ENCODE measurements at places on chromosomes 16 and 17.

- no peak for DNase-seq
These were observed 22.8 kb downstream of the RSPRY1 start for GRCh38 chr16:57208926-57209325.

GRCh38 chr17:81244358-81245023 lies 5.4 kb downstream of the NDUFAF8 start:
- no peak for DNase-seq

- DNase-seq = peak; percentile 42
These were observed 1304.7 kb downstream of the CDH8 start for GRCh38 chr16:60731329-60732050.

DNA sequence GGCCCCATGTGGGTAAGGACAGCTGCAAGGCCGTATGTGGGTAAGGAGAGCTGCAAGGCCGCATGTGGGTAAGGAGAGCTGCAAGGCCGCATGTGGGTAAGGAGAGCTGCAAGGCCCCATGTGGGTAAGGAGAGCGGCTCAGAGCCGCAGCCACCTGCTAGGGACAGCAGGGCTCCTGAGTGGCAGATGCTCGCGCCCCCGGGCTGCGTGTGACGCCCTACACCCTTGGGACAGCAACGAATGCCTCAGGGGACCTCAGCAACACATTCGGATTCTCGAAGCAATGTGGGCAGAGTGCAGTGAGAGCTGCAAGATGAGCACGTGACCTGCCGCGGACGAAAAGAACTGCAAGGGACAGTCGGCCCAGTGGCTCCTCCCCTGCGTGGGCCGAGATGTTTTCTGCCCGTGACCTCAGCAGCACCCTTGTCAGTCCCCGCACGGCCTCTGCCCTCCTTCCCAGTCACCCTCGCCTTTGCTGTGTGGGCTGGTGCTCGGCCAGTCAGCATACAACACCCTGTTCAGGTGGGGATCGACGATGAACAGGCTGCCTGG lies 9.6 kb upstream of the SLC38A8 start:
- no peak for DNase-seq

DNA sequence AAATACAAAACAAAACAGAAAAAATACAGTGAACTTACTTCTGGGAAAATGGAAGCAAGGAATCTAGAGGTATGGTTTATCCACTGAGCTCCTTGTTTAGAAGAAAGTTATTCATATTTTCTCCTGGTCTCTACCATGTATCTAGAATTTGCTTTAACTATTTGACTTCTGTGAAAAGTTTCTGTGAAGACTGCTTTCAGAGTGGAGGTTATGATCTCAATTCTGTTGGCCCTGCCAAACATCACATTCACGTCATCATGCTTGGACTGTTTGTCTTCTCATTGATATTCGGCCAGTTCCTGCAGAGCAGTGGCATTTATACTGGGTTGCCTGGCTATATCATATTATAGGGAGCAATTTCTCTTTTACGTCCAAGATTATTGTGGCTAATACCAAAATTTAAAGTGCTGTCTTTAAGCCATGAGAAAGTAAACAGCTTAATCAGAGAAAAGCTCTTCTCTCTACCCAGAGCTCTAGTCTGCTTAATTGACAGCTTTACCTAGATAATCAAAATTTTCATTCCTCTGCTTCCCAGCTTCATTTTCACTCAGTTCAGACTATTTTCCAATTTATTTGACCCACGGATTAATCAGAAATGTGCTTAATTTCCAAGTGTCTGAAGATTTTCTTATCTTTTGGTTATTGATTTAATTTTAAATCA lies at the start of gene ABCA8:
Gene ABCA8, minus strand, starts transcription at position 212 of the 661 bp plus-strand sequence. CDS start 13,358 bp downstream, outside the sequence.
- peak; percentile 42 for DNase-seq

DNA sequence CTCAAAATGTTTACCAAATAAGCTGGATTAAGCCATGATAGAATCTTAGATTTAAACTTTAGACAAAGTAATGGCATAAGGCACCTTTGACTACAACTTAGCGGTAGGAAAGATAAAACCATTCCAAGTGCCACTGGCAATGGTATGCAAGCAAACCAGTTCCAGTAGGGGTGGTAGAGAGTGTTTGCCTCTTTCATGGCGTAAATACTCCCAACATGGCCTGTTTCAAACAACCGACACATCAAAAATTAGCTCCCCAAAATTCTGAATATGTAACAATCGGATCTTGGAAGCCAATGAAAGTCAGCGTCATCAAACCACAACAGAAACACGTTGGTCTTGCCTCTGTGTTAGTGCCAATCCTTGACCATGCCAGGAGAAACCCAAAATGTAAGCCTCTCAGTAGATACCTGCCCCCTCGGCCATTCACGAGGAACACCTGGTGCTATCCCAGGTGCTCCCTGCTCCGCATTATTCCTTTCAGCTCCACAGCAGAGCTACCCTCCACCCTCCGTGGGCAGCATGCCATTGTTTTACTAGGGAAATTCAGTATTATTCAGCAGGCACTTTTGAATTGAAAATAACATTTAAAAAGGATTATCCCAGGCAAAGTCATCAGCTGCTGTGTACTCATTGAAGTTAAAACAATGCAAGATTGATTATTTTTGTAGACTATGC lies 307.8 kb upstream of the CDH11 start:
- no peak for DNase-seq

DNA sequence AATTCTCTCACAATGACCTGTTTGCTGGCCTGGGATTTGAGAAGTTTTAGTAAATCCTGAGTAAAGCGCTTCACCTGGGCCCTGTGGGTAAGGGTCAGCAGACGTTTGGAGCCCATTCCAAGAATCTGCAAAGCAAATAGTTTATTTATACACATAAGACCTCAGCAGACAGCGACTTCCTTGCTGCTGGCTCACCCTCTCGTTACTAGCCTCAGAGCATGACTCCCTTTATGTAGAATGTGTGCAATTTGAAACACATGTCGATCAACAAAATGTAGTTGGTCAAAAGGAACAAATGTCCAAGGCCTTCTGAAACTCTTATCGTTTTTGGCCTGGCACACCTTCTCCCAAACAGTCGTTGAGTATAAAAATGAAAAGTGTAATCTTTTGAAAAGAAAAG lies 31.3 kb downstream of the MARF1 start:
- DNase-seq = peak; percentile 25

- DNase-seq = no peak
These were observed 500.4 kb upstream of the PSMD7 start for GRCh38 chr16:73796241-73796640.

DNA sequence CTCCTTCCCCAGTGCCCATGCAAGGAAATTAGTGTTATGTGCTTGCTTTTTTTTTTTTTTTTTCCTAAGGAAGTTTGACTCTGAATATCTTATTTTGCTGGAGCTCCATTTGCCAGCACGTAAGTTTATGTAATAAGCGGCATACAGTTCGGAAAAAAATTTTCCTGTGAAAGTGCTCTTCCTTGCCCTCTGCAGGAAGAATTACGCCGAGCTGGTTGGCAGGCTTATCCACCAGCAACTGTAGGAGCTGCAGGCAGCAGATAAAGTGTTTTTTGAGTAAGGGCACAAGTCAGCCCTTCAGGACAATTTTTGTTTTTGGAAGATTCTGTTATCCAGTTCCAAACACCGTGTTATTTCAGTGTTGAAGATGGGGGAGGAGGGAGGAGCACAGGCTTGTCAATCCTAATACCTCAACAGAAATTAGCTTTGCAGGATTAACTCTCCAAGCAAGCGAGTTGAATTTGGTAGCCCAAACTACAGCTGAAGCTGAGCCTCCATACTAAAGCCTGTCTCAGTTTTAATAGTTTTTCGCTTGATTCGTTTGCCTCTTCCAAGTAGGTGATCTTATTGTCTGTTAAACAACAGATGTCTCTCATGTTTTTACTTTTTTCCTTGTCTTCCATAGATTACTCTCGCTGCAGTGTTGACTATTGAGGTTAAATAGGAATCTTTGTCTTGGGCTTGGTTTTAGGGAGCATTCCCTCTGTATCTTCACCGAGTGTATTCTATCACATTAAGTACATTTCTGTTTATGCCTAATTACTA lies 1.1 kb downstream of the SPECC1 start:
- peak; percentile 66 for DNase-seq

DNA sequence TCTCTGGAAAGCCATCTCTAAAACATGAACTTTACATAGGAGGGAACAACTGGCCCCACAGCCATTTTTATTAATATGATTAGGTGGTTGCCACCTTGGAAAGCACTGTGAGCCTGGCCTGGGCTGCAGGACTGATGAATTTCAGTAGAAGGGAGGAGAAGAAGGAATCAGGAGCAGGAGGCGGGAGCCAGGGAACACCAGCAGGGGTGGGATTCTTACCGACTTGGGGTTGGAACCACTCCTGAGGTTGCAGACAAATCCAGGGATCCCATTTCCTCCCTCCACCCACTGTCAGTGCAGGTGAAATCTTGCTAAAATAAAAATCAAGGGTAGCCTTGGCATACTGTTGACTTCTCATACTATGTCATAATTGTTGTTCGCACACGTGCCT lies 16.9 kb upstream of the MAP3K14 start:
- no peak for DNase-seq

DNA sequence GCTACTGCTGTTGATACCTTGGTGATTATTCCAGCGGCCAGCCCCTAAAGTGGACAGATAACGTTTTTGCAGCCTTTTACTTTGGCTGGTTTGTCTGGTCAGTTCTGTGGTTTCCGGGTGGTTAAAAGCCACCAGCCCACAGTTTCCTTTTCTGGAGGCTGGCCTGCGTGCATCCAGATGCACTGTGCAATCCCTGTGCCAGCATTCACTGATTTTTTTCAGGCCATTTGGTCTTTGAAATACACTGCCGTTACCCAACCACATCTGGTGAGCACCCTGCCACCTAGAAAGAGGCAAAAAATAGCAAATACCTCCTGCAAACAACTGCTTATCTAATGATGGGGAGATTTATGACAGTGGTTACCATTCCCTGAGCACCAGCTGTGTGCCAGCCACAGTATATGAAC lies 797 bp downstream of the NUDT7 start:
- peak; percentile 84 for DNase-seq

DNA sequence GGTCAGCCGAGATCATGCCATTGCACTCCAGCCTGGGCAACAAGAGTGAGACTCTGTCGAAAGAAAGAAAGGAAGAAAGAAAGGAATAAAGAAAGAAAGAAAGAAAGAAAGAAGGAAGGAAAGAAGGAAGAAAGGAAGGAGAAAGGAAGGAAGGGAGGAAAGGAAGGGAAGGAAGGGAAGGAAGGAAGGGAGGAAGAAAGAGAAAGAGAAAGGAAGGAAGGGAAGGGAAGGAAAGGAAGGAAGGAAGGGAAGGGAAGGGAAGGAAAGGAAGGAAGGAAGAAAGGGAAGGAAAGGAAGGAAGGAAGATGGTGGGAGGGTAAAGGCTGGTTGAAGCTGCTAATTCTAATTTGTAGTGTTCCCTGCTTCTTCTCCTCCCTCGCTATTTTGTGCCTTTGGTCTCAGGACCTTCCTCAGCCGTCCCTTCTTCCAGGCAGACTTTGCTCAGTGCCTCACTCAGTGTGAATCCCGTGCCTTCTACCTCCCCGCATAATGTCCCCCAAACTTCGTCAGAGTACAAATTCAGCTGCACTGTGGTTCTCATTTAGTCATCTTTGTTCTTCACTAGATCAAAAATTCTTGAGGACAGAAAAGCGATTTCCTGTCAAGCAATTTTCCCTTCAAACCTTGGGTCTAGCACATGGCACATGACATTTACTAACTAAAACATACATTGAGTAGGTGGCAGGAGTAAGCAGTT lies 31.1 kb upstream of the PAFAH1B1 start:
- no peak for DNase-seq

DNA sequence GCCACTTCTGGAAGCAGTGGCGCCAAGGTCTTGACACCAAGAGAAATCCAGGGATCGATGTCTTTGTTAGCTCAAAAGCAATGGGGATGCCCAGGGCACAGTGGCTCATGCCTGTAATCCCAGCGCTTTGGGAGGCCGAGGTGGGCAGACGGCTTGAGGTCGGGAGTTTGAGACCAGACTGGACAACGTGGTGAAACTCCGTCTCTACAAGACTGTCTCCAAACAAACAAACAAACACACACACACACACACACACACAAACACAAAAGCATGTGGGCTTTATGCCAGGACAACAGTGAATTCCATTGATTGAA lies 22.4 kb upstream of the FAAP100 start:
- DNase-seq = no peak

DNA sequence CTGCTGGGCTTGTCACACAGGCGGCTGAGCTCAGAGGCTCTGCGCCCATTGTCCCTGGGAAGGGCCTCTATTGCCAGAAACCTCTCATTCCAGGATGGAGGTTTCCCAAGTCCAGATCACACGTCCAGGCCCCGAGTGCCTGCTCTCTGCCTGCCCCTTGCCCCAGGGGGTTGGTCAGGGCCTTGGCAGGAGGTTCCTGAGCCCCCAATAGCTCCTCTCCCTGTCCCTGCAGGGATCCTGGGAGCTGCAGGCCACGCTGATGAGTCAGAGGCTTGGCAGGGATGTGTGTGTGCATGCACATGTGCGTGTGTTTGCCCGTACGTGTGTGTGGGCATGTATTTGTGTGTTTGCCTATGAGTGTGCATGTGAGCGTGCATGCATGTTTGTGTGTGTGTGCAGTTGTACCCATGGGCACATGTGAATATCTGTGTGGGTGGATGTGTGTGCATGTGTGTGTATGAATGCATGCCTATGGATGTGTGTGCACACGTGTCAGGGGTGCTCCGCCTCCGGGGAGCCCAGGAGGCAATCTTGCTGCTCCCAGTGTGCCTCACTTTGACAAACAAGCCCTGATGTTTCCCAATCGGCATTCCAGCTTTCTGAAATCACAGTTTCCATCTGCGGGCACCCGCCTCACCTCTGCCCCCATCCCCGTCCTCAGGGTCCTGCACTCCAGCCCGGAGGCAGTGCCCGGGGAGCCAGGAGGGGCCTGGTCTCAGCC lies 98.4 kb upstream of the GSE1 start:
- DNase-seq = peak; percentile 96

DNA sequence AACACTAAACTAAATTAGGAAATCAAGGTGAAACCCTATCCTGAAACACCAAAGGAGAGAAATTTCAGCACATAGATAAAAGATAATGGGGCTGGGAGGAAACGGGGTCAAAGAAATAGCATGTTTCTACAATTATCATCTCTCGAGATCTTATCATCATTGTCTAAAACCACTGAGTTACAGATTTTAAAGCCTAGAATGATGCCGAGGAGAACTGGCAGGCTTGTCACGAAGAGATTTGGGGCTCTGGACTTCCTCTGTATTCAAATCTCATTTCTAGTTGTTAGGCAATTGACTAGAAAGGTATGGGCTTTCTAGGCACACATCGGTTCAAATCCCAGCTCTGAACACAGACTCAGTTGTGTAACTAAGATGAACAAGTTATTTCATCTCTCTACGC lies 9.3 kb downstream of the PDZD9 start:
- no peak for DNase-seq

GRCh38 chr16:3974751-3975150 lies 94.2 kb upstream of the CREBBP start:
- DNase-seq = no peak

DNA sequence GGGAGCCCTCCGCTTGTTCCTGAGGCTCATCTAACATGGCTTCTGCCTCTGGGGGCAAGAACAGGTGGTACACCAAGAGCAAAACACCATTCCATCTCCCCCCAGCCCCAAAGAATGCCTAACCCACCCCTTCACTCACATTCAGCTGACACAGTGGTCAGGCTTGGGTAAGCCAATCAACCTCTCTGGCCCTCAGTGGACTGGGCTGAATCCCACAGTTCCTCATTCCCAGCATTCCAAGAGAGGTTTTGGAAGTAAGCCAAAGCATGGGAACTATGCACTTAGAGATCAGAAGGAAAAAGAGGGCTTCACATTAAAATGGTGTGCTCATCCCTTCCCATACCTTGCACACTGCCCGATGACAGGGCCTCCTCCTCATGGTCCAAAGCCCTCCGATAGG lies 7.8 kb downstream of the PIGS start:
- peak; percentile 65 for DNase-seq

All from AG10803 (cell line).